Stimulated activated CD8-positive, alpha-beta memory T cell treated with anti-CD3 and anti-CD28 coated beads, Interleukin-15, amount 100 ng/mL, for 48 hours (primary cell): ENCODE measurements at places on chromosomes 4 and X.

DNA sequence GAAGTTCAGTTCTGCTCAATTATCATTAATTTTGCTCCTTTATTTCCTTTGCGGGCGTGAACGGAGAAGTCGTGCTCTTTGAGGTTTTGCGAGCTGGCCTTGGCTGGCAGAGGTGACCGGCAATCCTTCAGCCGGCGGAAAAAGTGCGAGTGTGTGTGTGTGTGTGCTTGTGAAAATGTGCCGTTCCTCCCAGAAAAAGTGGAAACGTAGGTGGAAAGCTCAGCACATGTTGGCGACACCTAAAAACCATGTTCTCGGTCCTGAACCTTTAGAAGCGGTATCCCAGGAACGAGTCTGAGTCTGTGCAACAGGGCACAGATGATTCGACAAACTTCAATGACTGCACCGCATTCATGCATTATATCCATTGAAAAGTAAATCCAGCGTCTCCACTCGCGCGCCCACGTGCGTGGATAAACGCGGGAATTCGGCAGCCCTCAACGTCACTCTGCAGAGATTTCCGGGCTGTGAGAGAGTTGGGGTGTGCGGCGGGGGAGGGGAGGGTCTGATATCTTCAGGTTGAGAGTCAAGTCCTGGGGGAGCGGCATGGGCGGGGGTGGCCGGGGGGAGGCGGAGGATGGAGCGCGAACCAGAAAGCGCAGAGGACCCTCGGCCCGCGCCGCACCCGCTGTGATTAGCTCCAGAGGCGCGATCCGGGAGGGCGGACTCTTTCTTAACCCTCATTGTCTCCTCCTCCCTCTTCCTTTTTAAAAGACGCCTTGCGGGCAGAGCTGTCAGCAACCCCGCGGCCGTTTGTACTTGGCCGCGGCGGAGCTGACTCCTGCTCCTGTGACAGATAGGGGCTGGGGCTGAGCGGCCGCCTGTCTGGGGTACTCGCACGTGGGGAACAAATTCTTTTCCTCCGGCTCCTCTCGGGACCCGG lies at the start of gene SHISA3:
Gene SHISA3, plus strand, starts transcription at position 737 of the 883 bp plus-strand sequence. CDS start 569 bp downstream, outside the sequence.
- no peak for DNase-seq

GRCh38 chrX:55663584-55663983 lies 40.4 kb downstream of the FOXR2 start:
- DNase-seq, result no peak

GRCh38 chrX:124226129-124226528 lies 106.3 kb upstream of the TEX13D start:
- no peak for DNase-seq

GRCh38 chr4:23368081-23368697 lies 521.7 kb downstream of the PPARGC1A start:
- no peak for DNase-seq

- DNase-seq, result no peak
Observed at GRCh38 chr4:36081185-36081584, 163.1 kb downstream of the ARAP2 start.

DNA sequence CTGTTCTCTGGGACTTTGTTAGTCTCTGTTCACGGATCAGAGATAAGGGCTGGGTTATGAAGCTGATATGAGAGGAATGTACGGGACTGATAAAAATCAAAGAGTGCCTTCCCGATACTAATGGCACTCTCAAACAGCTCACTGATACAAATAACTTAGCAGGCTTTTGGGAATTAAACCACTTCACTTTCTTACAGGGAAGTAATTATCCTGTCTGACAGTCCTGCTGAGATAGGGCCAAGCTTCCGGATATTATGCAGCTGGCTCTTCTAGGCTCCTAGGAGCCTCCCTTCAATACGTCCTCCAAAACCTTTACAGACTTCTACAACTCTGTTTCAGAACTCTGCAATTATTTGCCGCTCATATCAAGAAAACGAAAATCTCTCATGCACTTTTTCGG lies 418.0 kb downstream of the NLGN4X start:
- no peak for DNase-seq

DNA sequence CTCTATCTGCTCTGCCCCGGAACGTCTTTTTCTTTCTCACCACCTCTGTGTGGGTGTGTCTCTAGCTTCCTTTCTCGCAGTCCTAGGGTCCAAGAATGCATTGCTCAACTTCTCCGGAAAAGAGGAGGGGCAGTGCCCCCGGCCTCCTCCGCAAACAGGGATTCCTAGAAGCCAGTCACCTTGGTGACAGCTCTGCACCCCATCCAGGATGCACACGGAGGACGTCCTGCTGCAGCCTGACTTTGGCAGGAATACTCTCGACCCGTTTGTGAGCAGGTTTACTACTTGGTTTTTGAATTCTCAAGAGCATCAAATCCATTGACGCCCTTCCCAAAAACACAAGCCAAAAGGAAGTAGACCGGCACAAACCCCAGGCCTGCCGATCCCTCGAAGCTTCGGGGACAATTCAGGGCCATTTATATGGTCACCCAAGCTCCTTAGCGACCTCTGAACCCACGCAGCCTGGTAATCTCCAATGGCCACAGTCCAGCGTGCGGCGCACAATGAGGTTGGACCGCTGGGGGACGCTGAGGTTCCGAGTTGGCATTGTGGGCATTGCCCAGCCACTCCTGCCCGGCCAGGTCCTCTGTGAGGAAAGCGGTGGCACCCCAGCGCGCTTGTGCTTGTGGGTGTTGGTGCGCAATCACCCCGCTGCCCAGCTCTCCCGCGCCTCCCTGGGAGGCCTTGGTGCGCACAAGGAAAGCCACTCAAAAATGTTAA lies 9.8 kb downstream of the NKX3-2 start:
- DNase-seq, result no peak

DNA sequence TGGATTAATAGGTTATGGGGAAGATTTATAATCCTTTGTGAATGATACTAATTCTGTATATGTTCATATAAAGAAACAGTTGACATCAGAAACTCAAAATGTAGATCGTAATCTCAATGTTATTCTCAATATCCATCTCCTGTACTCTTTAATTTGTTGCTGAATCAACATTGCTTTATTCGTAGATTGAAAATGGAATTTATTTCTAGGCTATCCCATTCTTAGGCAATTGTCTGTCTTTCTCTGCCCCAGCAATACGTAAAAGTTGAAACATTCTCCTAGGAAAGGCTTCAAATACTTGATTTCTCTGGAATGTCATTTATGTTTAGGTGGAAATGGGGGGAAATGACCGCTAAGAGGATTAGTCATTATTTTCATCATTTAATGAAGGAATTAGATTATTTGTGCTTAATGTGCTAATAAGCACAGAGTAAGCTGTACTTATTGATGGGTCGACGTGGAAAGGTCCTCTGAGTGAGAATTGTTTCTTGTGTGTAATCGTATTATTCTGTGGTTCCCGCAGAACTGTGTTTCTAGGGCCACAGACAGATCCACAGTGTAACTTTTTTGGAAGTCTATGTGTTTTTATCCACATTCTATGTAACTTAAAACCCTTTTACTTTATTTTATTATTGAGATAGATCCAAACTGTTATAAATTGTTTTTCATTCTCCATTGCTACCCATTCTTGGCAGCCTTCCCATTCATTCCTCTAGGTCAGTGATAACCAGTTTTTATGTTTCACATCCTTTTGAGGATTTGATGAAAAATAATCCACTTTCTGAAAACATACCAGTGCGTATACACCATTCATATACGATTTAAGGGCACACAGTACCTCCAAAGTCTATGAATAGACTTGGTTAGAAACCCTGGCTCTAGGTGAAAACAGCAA lies 262.9 kb downstream of the ARHGAP10 start:
- no peak for DNase-seq

DNA sequence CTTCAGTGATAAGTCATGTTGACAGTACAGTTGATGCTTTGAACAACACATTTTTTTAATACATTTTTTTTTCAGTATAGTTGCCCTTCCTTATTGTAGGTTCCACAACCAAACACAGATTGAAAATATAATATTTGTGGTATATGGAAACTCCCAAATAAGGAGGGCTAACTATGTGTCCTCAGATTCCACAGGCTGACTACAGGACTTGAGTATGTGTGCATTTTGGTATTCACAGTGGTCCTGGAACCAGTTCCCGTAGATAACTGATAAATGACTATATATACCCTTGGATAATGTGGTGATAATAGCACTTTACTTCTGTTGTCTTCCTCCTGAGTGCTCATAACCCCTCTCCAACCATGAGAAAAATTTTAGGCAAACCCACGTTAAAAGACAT lies 111.6 kb upstream of the NUDT6 start:
- no peak for DNase-seq

GRCh38 chr4:53196882-53197771 lies 168.7 kb downstream of the SCFD2 start:
- no peak for DNase-seq

DNA sequence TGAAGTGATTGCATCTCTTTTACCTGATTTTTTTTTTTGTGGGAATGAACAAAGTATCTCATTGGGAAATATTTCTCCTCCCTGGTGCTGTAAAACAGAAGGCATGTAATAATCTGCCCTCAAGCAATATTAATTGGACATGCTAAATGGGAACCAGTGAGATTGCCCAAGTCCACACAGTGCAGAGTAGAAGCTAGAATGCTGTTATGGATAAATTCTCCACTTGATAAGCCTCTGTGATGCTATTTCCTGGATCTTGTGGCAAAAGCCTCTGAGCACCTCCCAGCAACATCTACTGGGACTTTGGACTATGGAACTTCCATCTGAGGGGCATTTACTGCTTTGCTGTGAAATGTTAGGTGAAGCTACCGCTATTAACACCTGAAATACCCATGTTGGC lies 46.9 kb upstream of the YTHDC1 start:
- no peak for DNase-seq

DNA sequence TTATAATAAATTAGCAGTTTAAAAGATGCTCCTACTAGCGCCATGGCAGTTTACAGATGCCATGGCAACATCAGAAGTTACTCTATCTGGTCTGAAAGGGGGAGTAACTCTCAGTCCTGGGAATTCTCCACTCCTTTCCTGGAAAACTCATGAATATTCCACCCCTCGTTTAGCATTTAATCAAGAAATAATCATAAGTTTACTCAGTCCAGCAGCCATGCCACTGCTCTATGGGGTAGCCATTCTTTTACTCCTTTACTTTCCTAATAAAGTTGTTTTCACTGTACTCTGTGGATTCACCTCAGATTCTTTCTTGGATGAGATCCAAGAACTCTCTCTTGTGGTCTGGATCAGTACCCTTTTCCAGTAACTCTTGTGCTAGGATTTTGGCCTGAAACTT lies 52.3 kb downstream of the GUCY1B1 start:
- no peak for DNase-seq

DNA sequence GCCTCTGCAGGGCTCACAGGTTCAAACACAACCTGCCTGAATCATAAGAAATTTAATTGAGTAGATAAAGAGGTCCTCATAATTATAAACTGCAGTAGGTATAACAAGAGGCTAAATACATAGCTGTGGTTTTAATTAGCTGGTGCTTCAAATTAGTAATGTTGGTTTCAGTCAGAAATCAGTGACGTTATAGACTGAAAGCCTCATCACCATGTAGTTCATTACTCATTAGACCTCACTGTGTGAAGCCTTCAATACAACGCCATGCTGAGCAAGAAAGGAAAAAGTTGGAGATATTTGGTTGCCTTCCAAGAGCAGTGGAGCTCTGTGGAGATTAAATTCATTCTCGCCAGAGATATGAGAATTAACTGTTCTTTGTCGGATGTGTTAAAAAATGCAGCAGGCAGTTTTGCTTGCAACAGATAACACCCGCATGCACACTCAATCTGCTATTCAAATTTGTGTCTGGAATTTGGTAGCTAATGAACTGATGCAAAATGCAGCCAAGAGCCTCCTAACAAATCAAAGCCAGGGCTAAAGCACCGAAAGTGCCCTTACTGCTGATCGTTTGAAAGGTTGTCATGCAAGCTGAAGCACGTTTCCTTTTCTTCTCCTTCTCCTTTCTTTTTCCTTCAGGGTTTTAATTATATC lies 148.9 kb downstream of the AFF2 start:
- no peak for DNase-seq

DNA sequence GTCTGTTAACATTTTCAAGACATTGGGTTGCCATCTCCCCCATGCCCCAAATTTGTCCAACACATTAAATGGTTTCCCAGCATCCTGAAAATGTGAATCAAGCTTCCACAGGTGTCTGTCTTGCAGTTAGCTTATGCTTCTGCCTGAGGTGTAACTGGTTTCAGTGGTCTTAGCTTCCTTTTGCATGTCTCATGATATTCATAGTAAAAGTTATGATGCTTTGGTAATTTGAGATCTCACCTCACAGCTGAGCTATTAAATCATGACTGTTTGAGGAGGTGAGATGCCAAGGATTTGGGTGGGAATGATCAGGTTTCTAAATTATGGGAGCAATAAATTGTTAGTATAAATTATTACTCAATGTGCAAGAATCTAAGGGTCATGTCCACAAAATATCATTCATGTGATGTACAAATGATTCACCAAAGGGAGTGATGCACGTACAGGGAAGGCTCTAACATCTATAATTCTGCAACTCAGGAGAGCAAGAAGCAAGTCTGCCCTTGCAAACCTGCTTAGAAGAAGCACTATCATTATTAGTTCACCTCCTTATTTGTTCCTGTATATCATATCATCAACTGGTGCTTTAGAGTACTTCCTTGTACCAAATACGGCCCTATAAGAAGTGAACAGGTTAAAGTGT lies 17.1 kb upstream of the RAI2 start:
- no peak for DNase-seq

DNA sequence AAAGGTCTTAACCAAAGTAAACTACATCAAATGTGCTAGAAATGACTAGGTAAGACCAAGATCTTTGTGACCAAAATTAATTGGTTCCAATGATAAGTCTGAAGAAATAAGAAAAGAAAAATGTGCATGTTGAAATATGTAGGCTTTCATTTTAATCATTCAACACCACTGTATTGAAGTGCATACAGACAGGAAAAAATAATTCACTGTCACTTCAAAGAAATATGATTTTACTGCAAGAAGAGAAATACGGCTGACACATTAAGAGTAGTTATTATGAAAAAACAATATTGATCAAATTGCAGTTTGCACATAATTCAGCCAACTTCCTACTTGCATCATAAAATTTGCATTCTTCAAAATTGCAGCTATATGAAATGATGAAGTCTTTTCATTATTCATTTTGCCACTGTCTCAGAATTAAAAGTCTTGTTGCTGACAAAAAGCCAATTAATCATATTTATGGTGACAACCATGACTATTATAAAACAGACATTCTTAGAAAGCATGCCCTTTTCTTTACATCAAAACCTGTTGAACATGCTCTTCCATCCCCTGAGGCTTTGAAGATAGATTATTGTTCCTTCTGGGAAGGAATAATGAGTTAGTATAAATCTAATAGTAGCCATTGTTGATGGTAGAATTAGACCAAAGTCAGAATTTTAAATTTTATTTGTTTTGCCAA lies 405.9 kb upstream of the MAD2L1 start:
- no peak for DNase-seq

GRCh38 chrX:17359500-17359899 lies 15.5 kb upstream of the NHS start:
- DNase-seq, result no peak

DNA sequence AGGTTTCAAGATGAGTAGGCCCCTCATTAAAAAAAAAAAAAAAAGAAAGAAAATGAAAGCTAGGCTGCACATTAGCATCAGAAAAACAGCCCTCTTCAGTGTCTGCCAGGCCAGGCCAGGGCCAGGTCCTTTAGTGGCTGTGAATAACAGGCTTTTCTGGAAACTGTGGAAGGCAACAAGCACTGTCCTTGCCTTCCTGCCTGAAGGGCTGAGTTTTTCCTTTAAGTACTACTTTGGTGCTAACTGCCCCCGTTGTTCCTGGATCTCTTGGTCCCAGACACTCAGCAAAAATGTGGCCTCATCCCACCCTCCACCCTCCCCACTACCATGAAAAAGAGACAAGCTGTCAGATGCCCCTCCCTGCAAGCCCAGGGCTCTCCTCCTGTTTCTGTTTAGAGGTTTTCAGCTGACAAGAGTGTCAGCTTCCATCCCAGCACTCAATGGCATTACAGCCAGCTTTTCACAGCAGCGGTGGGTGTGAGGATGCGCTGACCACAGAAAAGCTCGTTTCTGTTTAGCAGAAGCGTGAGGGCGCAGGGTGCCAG lies 174.2 kb downstream of the NHS start:
- no peak for DNase-seq
